ENCODE measurements at places on chromosomes 7 and 10.

GRCh38 chr7:130922206-130923112 is 188.5 kb upstream of the KLF14 start:
- no peak for DNase-seq

- no peak for DNase-seq
Observed at GRCh38 chr10:11091517-11092102, 73.9 kb downstream of the CELF2 start.

GRCh38 chr10:104232613-104233102 is 494 bp upstream of the CFAP43 start:
- no peak for DNase-seq

DNA sequence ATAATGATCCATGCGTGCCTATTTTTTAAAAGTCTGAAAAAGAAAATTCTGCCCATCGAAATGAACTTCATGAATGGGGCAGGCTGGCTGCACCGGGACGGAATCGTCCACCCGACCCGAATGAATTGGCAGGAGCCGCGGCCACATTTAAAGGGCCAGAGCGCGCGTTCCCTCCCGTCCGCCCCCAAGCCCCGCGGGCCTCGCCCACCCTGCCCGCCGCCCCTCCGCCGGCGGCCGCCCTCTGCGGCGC is 319 bp upstream of the GATA3 start:
- no peak for DNase-seq

GRCh38 chr7:151244196-151244840 is 4.2 kb downstream of the SMARCD3 start:
- DNase-seq = no peak

- DNase-seq = no peak
Observed at GRCh38 chr7:17031906-17032551, 150.2 kb upstream of the AGR3 start.

DNA sequence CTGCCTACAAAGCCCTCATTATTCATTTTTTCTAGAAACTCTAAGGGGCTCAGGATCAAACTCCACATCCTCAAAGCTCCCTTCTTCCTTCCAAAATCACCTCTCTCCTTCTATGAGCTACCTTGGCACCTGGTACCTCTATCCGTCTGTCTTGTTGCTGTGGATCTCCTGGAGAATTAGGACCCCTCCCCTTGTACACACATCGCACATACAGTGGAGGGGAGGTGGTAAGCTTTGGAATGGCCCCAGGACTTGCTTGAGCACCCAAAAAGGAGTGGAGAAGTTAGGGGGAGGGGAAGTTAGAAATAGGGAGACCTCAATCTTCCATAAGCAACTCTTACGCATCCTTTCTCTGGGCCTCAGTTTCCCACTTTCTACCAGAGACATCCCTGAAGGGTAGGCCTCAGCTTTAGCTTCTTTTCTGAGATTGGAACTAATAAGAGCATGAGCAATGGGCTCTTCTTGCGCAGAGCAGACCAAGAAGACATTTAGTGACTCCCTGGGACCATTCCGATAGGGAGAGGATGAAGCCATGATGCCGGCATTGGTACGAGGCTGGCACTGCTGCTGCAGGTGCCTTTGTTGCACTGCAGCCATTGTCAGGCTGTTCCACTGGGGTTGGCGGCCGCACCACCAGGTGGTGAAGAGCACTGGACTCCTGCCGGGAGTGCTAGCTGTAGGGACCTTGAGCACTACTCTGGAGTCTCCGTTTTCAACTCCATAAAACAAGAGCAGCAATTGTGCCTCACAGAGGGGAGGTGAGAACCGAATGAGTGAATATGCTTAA is 4.5 kb downstream of the CYP26C1 start:
- no peak for DNase-seq

GRCh38 chr7:105306298-105306748 is 82.4 kb downstream of the SRPK2 start:
- DNase-seq = no peak

GRCh38 chr7:29309041-29309854 is 114.7 kb downstream of the CHN2 start:
- no peak for DNase-seq

DNA sequence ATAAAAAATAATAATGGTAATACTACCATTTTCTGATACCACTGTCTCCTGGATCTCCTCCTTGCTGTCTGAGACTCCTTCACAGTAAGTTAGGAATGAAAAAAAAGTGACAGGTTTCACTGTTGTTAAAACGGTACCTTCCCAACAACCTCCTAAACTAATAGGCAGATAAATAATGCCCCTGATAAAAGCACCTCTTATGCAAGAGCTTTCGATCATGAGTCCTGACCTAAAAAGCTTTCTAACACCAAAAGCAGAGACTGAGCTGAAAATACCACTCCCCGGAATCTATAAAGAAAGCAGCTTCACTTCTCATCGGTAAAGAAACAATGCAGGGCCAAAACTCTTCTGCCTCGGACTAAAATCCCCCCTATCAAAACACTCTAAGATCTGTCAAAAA is 14.5 kb downstream of the PARD3 start:
- no peak for DNase-seq

DNA sequence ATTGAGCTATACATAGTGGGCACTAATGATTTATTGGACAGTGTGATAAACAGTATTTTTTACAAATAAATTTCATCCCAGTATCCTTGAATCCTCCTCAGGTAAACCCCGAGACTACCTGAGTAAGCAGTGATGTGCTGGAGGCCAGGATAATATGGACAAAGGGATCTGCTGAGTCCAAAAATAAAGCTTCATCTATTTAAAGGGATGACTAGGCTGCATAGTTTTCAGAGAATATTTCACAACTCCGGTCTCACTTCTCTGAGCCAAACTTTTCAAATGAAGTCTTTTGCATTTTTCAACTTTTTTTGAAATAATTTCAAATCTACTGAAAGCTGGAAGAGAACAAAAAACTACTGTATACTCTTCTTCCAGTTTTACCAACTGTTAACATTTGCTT is 2.5 kb downstream of the ACTR3B start:
- DNase-seq = no peak

- no peak for DNase-seq
Observed at GRCh38 chr7:70071766-70072165, 473.5 kb downstream of the AUTS2 start.

DNA sequence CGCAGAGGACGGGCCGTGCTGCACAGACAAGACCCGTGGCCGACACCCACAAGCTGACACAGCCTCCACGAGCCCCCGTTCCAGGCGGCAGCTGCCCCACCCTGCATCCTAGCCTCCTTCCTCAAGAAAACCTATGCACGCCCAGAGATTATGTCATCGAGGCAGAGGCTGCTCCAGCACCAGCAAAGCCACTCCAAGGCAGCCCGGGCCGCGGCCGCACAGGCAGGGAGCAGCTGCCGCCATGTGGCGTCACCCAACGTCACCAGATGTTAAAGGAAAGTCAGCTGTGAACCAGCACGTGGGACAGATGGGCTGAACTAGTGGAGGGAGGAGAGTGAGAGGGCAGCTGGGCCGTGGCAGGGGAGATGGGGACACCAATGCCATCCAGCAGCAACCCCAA is 59.8 kb downstream of the STK32C start:
- no peak for DNase-seq

GRCh38 chr10:64036321-64036930 is 515.2 kb downstream of the REEP3 start:
- DNase-seq = no peak

DNA sequence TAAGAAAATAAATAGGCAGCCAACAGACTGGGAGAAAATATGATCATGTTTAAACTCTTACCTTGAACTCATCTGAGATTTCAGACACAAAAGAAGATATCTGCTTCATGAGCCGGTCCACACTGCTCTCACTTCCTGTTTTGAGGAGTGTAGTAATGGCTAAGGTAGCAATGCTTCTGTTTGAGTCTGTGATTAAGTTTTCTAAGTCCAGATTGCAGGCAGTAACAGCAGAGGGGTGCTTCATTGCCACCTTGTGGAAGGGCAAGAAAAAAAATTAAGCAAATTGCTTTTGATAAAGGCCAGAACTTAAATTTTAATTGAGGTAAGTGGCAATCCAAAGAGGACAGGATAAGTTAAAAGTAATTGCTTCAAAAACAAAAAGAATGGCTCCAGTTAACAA is 69.1 kb downstream of the MEST start:
- DNase-seq = no peak

DNA sequence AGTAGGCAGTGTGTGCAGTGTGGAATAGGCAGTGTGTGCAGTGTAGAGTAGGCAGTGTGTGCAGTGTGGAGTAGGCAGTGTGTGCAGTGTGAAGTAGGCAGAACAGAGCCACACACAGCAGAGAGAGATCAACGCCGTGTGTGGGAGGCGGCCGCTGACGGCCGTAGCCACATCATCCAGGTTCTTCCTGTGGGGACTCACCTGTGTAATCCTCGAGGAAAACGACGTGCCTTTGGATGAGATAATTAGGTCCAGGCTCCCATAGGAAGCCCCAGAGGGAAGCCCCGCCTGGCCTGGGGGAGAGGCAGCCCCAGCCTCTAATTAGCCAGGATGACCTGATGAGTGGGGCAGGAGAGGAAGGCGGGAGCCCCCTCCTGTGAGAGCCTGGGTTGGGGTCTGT is 25.4 kb downstream of the KNDC1 start:
- no peak for DNase-seq

DNA sequence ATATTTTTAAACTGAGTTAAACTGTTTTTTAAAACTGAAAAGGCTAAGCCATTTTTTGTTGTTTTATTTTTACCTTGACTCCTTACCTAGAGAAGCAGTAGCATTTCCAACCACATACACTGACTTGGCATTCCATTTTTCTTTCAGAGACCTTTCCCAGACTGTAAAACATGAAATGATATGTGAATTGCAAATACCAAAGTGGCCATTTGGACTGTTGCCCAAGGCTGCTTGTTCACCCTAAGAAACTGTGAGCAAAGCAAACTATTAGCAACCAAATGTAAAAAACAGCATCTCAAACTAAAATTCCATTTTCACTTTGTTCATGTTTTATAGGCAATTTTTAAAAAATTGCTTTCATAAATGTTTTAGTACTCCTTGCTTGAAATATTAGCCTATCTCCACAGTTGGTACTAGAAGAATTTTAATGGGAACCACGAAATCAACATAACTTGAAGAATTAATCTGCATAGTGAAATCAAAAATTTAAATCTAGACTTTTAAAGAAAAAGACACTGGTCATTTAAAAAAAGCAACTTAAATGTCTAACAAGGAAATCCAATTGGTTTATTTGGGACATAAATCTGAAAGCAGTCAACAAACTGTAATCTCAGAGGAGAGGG is 10.8 kb downstream of the UROS start:
- no peak for DNase-seq

DNA sequence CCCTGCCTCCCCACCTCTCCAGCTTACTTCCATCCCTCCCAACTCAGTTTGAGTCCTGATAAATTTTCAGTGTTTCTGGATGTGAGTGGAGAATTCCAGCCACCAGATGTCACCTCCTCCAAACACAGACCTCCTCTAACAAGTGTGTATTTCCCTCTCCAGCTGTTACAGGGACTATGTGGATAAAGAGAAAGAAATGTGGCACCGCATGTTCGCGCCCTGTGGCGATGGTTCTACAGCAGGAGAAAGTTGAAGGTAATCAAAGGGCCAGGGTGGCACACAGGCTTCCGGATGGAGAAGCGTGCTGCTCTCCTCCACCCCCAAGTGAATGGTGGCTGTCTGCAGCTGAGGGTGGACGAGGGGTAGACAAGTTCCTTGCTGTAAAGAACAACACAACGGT is 14.7 kb downstream of the FKBP6 start:
- no peak for DNase-seq

DNA sequence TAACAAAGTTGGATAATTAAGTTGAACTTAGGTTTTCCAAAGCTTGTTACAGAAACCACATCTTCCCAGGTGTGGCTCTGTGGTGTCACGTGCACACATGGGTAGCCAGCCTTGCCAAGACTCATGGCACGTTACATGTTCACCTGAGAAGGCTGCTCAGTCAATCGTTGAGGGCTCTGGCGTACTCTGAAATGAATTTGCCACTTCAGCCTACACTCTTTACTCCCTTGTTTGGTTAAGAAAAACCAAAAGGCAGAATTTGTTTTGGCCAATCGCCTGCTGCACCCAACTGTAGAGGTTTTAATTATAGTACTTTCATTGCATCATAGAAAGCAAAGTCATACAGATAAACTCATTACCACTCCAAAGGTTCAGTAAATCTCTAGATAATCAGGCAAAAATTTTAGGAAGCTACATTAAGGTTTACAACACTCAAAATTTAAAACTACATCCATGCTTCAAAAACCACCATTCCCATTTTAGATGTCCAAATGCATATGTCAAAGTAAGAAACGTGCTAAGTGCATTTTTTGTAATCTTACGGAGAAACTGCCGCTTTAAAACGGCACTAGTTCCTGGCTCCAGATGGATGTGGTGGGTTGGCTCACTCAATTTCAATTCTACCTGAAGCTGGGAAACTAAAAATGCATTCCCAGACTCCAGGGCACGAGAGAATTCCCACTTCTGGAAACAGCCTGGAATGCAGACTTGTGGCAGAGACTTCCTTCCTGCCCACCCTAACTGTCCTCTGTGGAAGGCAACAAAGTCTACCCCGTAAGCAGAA is 88.4 kb downstream of the DIP2C start:
- DNase-seq = no peak

- DNase-seq = no peak
Observed at GRCh38 chr7:73968487-73968886, 59.5 kb upstream of the ELN start.

- no peak for DNase-seq
Observed at GRCh38 chr7:94160719-94161435, 156.7 kb upstream of the BET1 start.

DNA sequence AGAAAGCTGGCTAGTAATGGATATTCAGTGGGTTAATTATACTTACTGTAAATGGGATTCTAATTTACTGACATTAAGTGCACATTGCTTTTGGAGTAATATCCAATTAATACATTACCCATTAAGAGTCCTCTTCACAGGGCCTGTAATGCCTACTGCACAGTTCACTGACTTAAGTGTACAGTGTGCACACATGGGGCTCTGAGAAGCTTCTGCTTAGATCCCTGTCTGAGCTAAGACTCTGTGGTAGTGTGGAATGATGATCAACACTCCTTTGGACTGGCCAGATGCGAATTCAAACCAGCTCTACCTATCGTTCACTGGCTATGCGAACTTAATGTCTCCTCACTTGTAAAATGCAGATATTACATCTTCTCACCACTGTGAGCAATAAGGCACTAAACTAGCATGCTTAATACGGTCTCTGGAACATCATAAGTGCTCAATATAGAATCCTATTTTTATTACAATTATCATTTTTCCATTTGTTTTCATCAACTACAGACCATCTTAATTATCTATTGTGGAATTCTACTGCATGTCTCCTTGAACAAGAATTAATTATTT is 53.8 kb upstream of the SEC61G start:
- no peak for DNase-seq

- DNase-seq = no peak
Observed at GRCh38 chr10:18620856-18621255, 30.5 kb downstream of the NSUN6 start.

DNA sequence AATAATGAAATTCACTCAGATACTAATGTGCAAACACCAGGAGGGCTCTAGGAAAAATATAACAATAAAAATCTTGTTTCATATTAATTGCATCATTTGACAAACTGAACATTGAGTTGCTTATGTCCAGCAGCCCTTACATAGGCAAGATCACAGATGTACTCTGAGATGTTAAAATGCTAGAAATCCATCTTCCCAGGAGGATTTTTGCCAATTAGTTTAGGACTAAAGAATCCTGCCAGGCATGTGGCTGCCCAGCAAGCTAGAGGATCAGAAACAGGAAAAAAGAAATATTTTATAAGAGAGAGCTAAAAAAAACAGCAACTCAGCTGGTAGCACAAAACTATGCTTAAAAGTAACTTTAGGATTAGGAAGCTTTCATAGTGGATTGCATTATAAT is 407.8 kb downstream of the NXPH1 start:
- no peak for DNase-seq

GRCh38 chr10:70344144-70344543 is 38.3 kb downstream of the LRRC20 start:
- no peak for DNase-seq
